ENCODE measurements at places on chromosomes 4 and X. TPM values are rescaled to one million over a fixed set of nuclear protein-coding genes. Genes with fewer than 3 reads are reported as not detected.

- DNase-seq: peak; percentile 74
Measured at GRCh38 chr4:139528377-139529005, 27.5 kb downstream of the SETD7 start.

GRCh38 chr4:3372933-3373465, 68.8 kb upstream of the HGFAC start:
- DNase-seq: peak; percentile 91

DNA sequence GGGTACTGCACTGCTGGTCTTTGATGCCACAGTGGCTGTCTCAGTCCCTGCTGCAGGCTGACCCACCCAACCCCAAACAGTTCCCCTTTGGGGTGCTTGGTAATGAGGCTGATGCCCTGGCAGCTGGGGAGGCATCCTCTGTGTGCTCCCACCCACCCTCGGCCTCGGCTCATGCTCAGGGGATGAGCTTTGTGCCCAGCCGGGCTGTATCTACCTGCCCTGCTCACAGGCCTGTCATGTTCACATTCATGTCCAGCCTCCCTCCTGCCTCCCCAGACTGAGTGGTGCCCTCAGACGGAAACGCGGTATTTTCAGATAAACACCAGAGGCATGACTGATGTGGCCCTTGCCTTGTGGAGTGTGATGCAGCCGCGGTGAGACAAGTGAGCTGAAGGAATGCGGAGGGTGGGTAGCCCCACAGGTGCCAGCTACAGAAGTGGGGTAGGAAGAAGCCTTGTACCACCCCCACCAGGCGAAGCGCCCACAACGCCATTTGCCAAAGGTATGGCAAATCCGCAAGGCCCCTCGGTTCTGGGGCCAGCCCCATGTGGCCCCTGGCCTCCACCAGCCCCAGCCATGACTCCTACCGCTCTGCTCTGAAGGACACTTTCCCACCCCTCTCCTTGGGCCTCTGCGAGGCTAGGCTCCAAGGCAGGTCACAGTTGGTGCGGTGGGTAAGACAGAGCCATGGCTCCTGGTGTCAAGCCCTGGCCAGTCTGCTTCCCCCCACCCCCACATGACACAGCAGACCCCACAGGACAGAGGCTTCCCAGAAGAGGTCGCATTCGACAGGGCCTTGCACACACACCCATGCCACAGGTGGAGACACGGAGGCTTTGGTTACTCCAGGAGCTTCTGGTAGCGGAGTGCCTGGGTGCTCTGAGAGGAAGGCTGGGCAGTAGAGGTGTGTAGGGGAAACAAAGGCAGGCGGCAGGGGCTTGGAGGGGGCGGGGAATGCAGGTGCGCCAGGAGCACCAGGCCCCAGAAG, 1.8 kb upstream of the RENBP start:
- DNase-seq: no peak

DNA sequence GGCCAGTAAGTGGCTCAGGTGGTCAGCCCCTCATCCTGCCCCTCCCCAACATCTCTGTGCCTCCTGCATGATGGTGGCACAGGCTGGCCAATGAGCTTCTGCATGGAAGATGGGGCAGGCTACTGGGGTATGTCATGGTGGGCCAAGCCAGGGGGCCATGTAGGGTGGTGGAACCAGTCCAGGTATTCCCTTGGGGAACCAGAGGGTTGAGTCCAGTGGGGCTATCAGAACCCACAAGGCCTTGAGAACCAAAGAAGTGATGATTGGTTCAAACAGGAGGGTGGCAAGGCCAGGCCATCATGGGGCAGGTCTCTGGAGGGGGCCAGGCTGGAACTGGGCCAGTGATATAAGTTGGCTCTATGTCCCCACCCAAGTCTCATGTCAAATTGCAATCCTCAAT, 18.8 kb upstream of the PPP2R2C start:
- no peak for DNase-seq

PPM1K gene
- total RNA-seq: 8.2 TPM

DNA sequence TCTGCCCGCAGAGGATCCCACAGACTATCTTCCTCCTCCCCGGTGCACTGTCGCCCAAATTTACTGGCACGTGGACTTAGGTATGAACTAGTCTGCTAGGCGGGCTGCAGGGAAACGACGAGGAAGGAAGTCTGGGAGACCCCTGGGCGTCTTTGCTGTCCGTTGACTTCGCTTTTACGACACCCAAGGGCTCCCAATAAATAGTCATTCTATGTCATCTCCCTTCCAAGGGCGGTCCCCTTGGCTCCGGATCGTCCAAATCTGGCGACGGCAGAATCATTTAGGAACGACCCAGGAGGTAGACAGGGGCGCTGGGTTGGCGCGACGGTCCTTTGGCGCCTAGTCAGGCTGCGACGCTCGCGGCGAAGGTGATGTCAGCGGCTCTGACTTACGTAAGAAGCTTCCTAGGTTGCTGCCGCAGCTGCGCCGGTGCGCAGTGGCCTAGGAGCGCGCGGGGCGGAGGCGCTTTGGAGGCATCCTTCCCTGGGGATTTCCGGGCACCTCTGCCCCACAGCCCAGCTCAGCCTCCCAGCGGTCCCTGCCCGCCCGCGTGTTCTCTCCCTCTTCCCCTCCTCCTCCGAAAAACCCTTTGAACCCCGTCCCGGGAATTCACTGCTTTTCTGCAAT, 2.2 kb downstream of the NHS start:
- peak; percentile 55 for DNase-seq

DNA sequence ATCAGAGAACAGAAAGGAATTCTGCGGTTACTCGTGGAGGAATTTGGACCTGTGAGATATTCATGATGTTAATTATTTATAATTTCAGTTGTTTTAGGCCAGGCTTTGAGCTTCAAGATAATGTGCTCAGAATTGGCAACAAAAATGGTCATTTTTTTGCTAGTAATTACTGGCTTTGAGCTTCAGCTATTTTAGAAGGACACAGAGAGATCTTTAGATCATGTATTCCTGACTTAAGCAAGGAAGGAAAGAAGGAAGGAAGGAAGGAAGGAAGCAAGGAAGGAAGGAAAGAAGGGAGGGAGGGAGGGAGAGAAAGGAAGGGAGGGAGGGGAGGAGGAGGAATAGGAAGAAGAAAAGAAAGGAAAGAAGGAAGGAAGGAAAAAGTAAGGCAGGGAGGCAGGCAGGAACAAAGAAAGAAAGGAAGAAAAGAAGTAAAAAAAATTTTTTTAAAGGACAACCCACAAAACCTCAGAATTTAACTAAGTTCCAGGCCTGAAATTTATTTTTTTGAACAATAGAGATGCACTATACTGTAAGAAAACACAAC, 277.9 kb upstream of the KLF3 start:
- no peak for DNase-seq

DNA sequence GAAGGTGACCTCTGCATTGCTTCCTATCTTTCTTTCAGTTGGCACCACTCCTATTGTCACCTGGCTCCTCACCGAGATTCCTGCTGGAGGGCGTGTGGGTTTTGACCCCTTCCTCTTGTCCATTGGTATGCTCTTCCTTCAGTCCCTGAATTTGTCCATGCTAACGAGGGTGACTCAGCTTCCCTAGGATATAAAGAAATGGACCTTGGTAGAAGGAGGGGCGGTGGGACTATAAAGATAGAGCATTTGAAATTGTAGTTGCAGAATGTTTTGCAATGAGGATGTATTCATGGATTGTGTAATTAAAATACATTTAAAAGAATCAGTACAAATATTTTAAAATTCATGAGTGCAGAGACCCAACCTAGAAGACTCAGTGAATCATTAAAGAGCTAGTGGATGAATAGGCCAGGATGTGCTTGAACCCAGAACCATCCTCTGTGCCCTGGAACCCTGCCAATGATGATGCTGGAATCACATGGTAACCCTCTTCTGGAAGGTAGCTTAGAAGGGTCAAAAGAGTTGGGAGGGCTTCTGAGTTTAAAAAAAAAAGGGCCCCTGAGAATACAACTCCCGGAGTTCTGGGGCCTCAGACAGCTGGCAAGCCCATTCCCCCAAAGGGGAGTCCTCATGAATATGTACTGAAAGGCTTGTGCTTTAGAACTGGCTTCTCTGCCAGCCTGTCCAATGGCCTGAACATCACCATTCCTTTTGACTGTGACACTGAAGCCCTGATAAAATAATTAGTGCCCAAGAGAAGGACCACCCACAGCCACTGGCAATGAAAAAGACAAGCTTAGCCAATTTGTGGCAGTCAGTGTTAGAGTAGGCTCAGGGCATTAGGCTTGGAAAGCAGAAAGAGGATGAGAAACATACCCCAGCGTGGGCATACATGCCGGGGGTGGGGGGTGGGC, 8.0 kb downstream of the XPNPEP2 start:
- no peak for DNase-seq

DNA sequence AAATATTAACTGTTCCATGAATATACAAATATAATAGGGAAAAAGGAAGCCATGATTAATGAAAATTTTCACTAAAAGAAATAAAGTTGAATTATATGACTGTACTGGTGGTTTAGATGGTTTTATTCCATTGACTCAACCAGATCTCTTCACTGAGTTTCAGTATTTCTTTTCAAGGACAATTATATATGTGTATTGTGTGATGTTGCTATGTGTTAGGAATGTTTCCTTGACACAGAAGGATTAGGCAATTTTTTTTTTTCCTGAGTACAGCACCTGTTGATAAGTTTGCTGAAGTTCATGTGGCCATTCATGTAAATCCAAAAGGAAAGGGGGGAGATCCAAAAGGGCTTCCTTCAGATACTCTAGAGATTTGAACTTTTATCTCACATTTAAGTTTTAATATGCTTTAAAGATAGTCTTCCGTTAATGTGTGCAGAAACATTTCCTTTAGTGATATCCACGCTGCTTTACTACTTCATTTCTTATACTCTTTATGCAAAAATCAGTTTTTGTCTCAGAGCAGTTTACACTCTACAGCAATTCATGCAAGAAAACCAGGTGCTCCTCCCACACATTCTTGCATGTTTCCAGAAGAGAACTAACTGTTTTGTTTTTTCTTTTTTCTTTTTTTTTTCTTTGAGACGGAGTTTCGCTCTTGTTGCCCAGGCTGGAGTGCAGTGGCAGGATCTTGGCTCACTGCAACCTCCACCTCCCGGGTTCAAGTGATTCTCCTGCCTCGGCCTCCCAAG, 249.1 kb downstream of the RPA4 start:
- no peak for DNase-seq

BMP3 gene
- total RNA-seq: 2.5 TPM

FGFR3 gene
- 168 TPM for total RNA-seq

GRCh38 chr4:42579903-42580302, 77.0 kb downstream of the ATP8A1 start:
- DNase-seq: no peak

GRCh38 chr4:60575336-60575735, 624.8 kb upstream of the ADGRL3 start:
- no peak for DNase-seq

GRCh38 chrX:18855919-18856644, 127.8 kb downstream of the PHKA2 start:
- no peak for DNase-seq

BEX2 gene
- total RNA-seq: 4.4 TPM

BTC gene
- total RNA-seq: 3.8 TPM

PWWP3B gene
- total RNA-seq: not detected

FAM133A gene
- total RNA-seq: not detected

LEF1 gene
- total RNA-seq: 4.4 TPM

CENPE gene
- total RNA-seq: 10.7 TPM

CSN1S1 gene
- total RNA-seq: not detected

CYBB gene
- 8.2 TPM for total RNA-seq

Measured in Peyer's patch (tissue), 4 donors.